Naive thymus-derived CD8-positive, alpha-beta T cell (primary cell): ENCODE measurements at places on chromosomes 12 and 14. TPM values are rescaled to one million over a fixed set of nuclear protein-coding genes. Genes with fewer than 3 reads are reported as not detected.

DNA sequence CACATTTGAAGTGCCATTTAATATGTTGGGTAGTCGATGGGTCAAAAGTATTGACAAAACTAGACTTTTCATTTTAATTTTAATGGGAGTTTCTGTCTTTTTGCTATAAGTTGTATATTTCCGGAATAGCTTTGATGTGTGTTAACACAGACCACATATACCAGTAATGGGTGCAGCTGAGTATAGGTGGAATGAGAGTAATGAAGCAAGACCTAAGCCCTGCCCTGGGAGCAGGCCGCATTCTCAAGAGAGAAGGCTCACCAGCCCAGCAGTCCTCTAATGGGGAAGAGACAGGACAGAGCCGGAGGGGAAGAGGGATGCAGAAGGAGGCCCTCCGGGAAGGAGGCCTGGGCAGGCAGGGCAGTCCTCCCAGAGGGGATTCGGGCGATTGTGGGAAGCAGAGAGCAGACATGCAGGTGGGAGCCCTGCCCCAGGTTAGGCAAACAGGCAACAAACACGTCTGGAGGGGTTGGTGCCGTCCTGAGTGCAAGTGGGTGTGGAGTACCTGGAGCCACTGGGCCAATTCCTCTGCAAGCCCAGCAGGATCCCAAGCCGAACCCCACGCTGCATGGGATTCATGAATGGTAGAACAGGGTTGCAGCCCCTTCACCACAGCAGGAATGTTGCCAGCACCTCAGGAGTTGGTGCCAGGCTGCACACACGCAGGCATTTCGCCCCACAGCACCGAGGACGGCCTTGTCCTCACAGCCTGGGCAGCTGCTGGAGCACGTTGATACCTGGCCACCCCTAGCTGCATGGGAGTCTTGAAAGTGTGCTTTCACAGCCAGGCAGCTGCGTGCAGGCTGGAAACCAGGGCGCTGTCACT lies 7.8 kb downstream of the CKB start:
- no peaks in the 10 kb centered on the region for H3K36me3 ChIP-seq
- H3K4me1 ChIP-seq: peaks cover 11% of the 10 kb centered on the region
- H3K27me3 ChIP-seq: no peaks in the 10 kb centered on the region
- no peak overlapping the region for H3K27ac ChIP-seq

Gene LRP1-AS
- polyA plus RNA-seq: not detected

GRCh38 chr12:321606-322326 lies 59.1 kb upstream of the SLC6A13 start:
- no peaks in the 10 kb centered on the region for H3K27me3 ChIP-seq
- no peak overlapping the region for H3K27ac ChIP-seq
- DNase-seq: no peak
- H3K4me1 ChIP-seq: peaks cover 23% of the 10 kb centered on the region
- H3K4me3 ChIP-seq: no peak overlapping the region
- H3K36me3 ChIP-seq: peaks cover 98% of the 10 kb centered on the region

- no peaks in the 10 kb centered on the region for H3K36me3 ChIP-seq
- H3K27ac ChIP-seq: no peak overlapping the region
- no peak for DNase-seq
- H3K27me3 ChIP-seq: peaks cover 6% of the 10 kb centered on the region
- H3K4me3 ChIP-seq: no peak overlapping the region
Measured at GRCh38 chr12:54460317-54460923, 13.0 kb downstream of the GTSF1 start.

- peaks cover 13% of the 10 kb centered on the region for H3K27me3 ChIP-seq
- no peak overlapping the region for H3K4me3 ChIP-seq
- peaks cover under 1% of the 10 kb centered on the region for H3K4me1 ChIP-seq
- H3K27ac ChIP-seq: no peak overlapping the region
- H3K36me3 ChIP-seq: no peaks in the 10 kb centered on the region
Measured at GRCh38 chr12:22282283-22282682, 52.2 kb downstream of the ST8SIA1 start.

Gene OTUB2
- polyA plus RNA-seq: 0.10 TPM

DNA sequence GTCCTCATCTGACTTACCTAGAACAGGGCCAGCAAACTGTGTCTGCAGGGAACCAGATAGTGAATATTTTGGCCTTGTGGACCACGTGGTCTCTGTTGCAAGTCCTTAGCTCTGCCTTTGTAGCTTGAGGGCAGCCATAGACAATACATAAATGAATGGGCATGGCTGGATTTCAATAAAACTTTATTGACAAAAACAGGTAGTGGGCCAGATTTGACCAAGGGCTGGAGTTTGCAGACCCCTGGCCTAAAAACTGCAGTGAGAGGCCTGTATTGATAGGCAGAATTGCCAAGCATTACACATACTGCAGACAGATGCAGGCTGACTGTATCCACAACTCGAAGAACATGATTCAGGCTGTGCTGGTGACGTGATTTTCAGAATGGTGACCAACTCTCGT lies 25.3 kb downstream of the CCDC63 start:
- peaks cover 6% of the 10 kb centered on the region for H3K27me3 ChIP-seq
- no peak overlapping the region for H3K27ac ChIP-seq
- no peak overlapping the region for H3K4me3 ChIP-seq
- no peaks in the 10 kb centered on the region for H3K36me3 ChIP-seq
- no peak for DNase-seq

Gene KLHL33
- polyA plus RNA-seq: 0.43 TPM

- no peak for DNase-seq
- no peaks in the 10 kb centered on the region for H3K36me3 ChIP-seq
- no peak overlapping the region for H3K4me3 ChIP-seq
- no peaks in the 10 kb centered on the region for H3K4me1 ChIP-seq
- H3K27ac ChIP-seq: no peak overlapping the region
Measured at GRCh38 chr12:40474630-40475029, 217.6 kb upstream of the CNTN1 start.

DNA sequence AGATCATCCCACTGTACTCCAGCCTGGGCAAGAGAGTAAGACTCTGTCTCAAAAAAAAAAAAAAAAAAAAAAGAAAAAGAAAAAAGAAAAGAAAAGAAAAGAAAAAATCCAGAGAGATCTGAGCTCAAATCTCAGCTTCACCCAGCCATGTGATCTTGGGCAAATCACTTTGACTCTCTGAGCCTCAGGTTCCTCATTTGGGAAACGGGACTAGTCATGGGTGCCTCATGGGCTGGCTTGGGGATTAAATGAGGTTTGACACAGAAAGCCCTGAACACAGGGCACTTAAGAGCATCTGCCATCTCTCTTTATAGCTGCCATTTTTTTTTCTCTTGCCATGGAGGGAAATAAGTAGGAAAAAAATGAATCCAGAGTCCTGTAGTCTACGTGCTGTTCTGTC lies 86.2 kb upstream of the MYL2 start:
- no peak for DNase-seq
- H3K4me3 ChIP-seq: no peak overlapping the region
- peaks cover 3% of the 10 kb centered on the region for H3K36me3 ChIP-seq
- H3K27ac ChIP-seq: no peak overlapping the region
- H3K4me1 ChIP-seq: no peaks in the 10 kb centered on the region

GRCh38 chr14:35573911-35574310 lies 39.9 kb downstream of the INSM2 start:
- no peak for DNase-seq
- H3K4me3 ChIP-seq: no peak overlapping the region
- H3K27me3 ChIP-seq: no peaks in the 10 kb centered on the region
- H3K36me3 ChIP-seq: peaks cover 28% of the 10 kb centered on the region
- no peak overlapping the region for H3K27ac ChIP-seq
- H3K4me1 ChIP-seq: peaks cover 2% of the 10 kb centered on the region

GRCh38 chr12:123973552-123974341 lies 732 bp downstream of the ZNF664 start:
- peak overlapping the region; percentile 97 for H3K4me3 ChIP-seq
- peaks cover 37% of the 10 kb centered on the region for H3K4me1 ChIP-seq
- peak overlapping the region; percentile 90 for H3K27ac ChIP-seq
- no peaks in the 10 kb centered on the region for H3K27me3 ChIP-seq

DNA sequence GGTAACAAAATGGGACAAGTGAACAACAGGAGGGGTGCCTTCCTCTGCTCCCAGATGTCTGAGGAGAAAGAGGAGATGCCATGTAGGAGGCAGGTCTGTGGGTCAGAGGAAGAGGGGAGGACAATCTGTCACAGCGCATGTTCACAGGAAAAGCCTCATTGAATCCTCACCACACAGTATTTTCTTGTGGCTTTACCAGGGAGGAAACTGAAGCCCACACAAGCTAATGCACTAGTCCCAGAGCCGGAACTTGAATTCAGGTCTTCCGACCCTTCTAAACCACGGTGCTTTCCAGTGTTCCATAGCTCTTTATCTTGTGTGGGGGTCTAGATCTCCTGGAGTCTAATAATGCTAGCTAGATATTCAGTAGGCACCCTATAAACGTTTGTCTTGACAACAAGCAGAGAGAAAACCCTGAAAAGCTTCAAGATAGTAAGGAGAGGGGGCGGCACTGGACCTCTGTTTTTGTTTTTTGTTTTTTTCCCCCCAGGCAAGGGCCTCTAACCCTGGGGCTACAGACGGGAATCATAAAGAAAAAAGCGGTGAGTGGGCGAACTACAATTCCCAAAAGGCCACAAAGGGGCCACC lies 371 bp upstream of the SHMT2 start:
- peak overlapping the region; percentile 87 for H3K27ac ChIP-seq
- H3K4me1 ChIP-seq: peaks cover 53% of the 10 kb centered on the region
- no peak for DNase-seq
- no peaks in the 10 kb centered on the region for H3K36me3 ChIP-seq

DNA sequence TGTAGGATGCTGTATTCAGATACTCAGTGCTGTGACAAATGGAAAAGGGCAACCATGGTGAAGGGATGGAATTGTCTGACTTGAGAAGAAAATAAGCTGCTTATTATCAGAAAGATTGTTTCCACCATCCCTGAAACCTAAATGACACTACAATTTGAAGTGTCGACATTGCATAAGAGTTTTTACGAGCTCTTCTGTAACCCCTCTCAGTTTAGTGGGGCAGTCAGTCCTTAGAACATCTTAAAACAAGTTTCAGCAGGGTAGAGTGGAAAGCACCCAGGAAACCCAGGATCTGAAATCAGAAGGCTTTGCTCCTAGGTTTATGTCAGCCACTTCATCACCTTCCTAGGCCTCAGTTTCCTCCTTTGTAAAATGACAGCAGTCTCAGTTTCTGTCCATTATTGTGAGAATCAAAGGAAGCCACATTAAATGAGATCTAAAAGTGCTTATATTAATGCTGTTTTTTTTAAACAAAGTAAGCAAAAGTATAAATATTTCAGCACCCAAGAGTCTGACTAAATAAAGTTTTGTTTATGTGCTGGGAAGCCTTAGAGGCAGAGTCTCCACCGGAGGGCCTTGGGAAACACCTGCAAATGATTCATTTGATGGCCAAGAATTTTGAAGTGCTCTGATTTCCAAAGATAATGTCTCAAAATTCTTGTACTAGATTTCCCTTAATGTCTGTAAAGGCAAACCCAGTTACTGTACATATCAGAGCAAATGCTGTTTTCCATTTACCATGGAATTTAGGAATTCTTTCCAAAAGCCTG lies 1.8 kb downstream of the IFT43 start:
- peak overlapping the region; percentile 90 for H3K4me3 ChIP-seq
- H3K36me3 ChIP-seq: peaks cover 6% of the 10 kb centered on the region
- no peak overlapping the region for H3K27ac ChIP-seq
- no peak for DNase-seq
- no peaks in the 10 kb centered on the region for H3K27me3 ChIP-seq

GRCh38 chr12:3097836-3098235 lies 20.7 kb downstream of the TSPAN9 start:
- peak overlapping the region; percentile 15 for H3K4me3 ChIP-seq
- peaks cover under 1% of the 10 kb centered on the region for H3K27me3 ChIP-seq
- peaks cover 11% of the 10 kb centered on the region for H3K4me1 ChIP-seq
- DNase-seq: no peak
- no peak overlapping the region for H3K27ac ChIP-seq

DNA sequence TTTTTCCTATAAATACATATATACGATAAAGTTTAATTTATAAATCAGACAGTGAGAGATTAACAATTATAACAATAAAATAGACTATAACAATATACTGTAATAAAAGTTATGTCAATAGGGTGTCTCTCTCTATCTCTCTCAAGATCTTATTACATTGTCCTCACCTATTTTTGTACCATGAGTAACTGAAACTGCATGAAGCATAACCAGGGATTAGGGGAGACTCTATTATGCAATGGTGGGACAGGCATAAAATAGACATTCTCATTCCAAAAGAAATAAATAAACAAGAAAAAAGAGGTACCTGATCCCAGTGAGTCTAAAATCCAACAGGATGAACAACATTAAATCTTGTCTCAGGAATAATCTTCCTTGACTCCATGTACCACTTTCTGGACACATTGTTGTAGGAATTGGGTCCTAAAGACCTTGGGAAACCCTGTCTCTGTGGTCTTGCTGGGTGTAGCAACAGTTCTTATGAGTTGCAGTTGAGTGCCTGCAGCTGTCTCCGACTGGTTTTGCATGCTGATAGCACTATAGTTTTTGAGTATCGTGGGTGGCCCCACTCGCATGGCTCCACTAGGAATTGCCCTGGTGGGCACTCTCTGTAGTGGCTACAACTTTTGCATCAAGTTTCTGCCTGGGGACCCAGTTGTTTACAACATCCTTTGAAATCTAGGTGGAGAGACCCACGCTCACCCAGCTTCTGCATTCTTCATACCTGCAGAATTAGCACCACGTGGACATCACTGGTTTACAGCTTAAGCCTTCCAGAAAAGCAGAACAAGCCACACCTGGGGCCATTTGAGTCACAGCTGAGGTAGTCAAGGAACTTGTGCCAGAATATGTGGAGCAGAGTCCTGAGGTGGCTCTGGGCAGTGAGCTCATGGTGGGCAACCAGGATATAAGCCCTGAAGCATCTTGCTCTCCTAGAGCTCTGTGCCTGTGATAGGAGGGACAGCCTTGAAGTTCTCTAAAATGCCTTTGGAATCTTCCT lies 204.7 kb downstream of the KITLG start:
- H3K36me3 ChIP-seq: no peaks in the 10 kb centered on the region
- H3K4me1 ChIP-seq: no peaks in the 10 kb centered on the region
- no peak overlapping the region for H3K27ac ChIP-seq
- H3K4me3 ChIP-seq: no peak overlapping the region
- no peaks in the 10 kb centered on the region for H3K27me3 ChIP-seq

GRCh38 chr14:53894456-53894855 lies 62.2 kb downstream of the BMP4 start:
- H3K36me3 ChIP-seq: no peaks in the 10 kb centered on the region
- H3K27ac ChIP-seq: no peak overlapping the region
- H3K4me1 ChIP-seq: no peaks in the 10 kb centered on the region
- H3K27me3 ChIP-seq: peaks cover 28% of the 10 kb centered on the region

DNA sequence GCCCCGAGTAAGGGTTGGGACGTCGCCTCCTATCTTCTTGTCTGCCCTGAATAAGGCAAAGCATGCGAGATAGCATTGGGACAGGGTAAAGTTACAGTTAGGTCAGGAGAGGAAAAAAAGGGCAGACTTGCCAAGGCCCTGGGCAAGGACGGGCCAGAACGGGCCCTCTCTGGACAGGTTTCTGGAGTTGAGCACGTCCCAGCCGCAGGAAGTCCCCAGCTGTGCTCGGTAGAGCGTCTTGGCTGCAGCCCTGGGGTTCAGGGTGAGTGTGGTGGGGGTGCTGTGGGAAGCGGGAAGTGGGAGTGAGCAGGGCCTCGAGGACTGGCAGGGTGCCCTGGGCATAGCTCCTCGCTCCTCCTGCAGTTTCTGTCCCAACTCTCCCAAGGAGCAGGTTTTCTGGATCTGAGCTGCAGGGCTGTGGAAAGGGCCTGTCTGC lies 5.4 kb downstream of the RPS6KL1 start:
- no peaks in the 10 kb centered on the region for H3K27me3 ChIP-seq
- H3K36me3 ChIP-seq: no peaks in the 10 kb centered on the region
- H3K4me3 ChIP-seq: no peak overlapping the region
- peaks cover 4% of the 10 kb centered on the region for H3K4me1 ChIP-seq
- no peak overlapping the region for H3K27ac ChIP-seq
